ENCODE measurements at places on chromosomes 6 and 20.

GRCh38 chr20:5770231-5770986 is 20.2 kb downstream of the SHLD1 start:
- DNase-seq: no peak

DNA sequence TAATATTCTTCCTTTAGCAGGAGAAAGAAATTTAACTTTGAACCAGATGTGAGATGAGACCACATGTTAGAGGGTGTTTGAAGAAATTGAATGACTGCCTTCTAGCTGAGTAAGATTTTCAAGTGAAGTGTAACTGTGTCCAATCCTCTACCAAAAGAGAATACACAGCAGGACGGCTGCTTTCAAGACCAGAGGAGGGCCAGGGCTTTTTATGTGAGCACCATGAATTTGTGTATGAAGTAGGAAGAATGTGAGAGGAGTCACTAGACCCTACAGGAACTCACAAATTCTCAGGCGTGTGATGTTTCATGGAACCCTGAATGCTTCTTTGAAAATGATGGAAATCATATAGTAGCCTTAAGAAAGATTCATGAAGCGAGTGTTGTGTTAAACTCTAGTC is 56.8 kb upstream of the SPACA1 start:
- DNase-seq: no peak

- no peak for DNase-seq
Measured at GRCh38 chr6:164087870-164088269, 673.4 kb downstream of the QKI start.

- no peak for DNase-seq
Measured at GRCh38 chr6:69852706-69853105, 13.7 kb upstream of the COL19A1 start.

DNA sequence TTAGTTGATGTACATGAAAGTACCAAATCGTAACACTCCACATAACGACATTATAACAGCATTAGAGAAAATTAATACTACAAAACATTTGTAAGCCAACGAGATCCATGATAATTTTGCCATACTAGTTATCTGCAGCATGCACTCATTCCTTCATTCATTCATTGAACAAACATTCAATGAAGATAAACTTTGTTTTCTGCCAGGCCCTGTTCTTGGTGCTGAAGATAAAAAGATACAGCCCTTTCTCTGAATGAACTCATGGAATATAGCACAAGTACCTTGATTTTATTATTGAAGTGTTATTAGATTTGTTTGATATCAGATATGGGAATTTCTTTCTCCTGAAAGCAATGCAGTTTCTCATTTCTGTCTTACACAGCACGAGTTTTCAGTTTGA is 524.0 kb downstream of the TFAP2A start:
- DNase-seq: no peak
